ENCODE measurements at places on chromosomes 3 and 15.

- DNase-seq, result no peak
Measured at GRCh38 chr15:35880896-35881295, 334.9 kb upstream of the DPH6 start.

DNA sequence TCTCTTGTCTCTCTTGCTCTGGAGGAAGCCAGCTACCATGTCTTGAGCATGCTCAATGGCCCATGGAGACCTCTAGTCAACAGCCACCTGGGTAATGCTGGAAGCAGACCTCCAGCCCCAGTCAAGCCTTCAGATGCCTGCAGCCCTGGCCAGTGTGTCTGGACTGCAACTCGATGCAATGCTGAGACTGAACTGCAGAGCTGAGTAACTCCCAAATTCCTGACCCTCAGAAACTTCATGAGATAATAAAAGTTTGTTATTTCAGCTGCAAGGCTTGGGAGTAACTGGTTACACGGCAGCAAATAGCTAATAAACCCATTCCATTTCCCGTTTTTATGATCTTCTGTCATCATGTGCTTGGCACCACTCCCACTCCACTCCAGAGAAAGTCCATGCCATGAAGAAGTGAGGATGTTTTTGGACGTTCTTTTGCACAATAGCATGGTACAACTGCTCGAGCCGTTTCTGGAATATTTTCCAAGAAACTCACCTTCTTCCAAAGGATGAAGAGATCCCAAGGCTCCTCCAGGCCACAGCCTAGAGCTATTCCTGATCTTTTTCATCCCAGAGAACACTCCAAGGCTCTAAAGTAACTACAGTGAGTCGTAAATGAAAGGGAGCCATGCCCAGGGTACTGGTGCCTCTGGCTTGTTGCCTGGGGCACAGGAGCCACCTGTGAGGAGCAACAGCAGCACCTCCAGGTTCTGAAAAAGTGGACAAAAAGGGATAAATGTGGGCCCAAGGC, 72.0 kb upstream of the KLF13 start:
- DNase-seq, result no peak

GRCh38 chr15:48862705-48863104, 15.2 kb upstream of the EID1 start:
- DNase-seq, result no peak

- no peak for DNase-seq
Measured at GRCh38 chr15:73907035-73907408, 19.2 kb upstream of the LOXL1 start.

All from activated T-helper 9 cell treated with anti-CD3 and anti-CD28 coated beads, Interleukin-2, amount 50 U/mL, for 16 hours (primary cell).